Gastroesophageal sphincter (tissue), 4 donors: ENCODE measurements at places on chromosomes 3 and 15. TPM values are rescaled to one million over a fixed set of nuclear protein-coding genes. Genes with fewer than 3 reads are reported as not detected.

- ATAC-seq: no peak
These were observed 227.6 kb upstream of the POU1F1 start for GRCh38 chr3:87503900-87504498.

DNA sequence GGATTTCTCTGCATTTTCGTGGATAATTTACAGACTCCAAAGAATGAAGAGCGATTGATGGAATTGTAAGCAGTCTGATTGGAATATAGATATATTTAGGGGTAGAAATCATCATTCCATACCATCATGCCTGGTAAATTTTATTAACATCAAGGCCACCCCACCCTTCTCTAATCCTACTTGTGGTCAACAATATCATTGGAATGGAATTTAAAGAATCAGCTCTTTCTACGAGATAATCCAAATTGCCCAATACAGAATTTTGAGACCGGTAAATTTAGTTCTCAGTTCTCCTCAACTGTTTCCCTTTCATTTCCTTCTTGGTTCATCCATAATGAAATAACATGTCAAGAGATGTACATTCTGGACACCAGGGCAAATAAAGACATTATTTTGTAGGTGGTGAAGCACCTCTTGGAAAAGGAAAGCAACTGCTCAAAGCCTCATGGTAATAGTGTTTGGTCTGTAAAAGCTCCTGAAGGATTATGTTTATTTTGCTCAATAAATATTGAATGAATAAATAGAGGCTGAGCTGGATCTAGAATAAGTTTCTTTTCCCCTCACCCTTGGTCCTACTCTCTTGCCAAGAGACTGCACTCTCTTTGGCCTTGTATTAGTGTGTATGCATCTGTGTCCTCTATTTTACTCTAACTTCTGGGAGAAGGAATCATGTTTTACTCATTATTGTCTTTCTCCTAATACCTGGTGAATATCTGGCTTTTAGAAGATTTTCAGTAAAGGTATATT, 133.7 kb upstream of the BCL6 start:
- no peak for ATAC-seq

- no peak for ATAC-seq
These were observed 66.6 kb downstream of the PDZRN3 start for GRCh38 chr3:73557986-73558726.

GRCh38 chr3:55554634-55555425, 67.7 kb upstream of the WNT5A start:
- no peak for ATAC-seq

ZNF860 gene
- total RNA-seq: 0.31 TPM

SLC22A13 gene
- total RNA-seq: 0.85 TPM

AHSG gene
- not detected for total RNA-seq

HCLS1 gene
- 27.1 TPM for total RNA-seq

CYP1A2 gene
- not detected for total RNA-seq

TMEM108 gene
- total RNA-seq: 2.7 TPM

EIF4E3 gene
- total RNA-seq: 28.8 TPM
